Stimulated activated CD4-positive, alpha-beta T cell treated with anti-CD3 and anti-CD28 coated beads, Interleukin-2, amount 100 ng/mL, for 4 hours (primary cell): ENCODE measurements at places on chromosomes 1 and 21.

DNA sequence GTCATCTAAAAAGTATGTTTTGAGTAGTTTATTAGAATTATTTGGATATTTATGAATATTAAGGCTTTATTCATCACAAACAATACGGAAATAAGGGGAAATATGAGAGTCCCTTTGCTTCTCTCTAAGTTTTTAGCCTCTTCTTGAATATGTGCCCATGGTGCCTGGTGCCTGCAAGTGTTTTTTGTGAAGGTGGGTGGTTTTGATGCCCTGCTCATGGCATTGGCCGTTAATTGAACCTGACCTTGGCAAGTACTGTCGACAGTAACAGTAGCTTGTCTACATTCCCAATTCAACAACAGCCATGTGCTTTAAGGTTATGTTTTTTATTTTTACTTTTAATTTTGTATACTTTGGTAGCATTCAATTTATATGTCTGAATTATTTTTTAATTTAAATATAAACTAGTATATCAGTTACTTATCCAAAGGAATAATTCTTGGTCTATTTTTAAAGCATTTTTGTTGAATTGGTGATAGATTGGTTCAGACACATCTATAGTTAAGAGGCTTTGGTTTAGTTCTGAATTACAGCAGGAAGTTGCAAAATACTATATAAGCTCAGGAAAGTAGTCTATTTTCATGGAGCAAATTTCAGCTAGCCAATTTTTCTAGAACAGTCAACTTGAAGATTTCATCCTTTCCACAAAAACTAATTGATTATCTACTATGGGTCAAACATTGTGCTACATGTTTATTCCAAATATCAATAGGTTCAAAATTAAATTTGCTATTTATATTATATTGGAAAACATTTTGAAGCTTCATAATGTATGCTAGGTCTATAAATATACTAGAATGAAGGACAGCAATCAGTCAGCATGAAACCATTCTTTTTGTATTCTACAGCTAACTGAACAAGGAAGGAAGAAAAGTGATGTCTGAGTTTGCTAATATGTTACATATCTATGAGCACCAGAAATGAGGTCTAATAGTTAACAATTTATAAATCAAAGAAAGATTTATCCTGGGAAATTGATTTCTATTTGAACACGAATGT, 184.4 kb downstream of the MRPL39 start:
- DNase-seq, result no peak

- no peak for DNase-seq
Measured at GRCh38 chr1:154969860-154970452, 591 bp downstream of the SHC1 start.

GRCh38 chr1:245485996-245486395, 331.2 kb downstream of the KIF26B start:
- DNase-seq, result no peak

DNA sequence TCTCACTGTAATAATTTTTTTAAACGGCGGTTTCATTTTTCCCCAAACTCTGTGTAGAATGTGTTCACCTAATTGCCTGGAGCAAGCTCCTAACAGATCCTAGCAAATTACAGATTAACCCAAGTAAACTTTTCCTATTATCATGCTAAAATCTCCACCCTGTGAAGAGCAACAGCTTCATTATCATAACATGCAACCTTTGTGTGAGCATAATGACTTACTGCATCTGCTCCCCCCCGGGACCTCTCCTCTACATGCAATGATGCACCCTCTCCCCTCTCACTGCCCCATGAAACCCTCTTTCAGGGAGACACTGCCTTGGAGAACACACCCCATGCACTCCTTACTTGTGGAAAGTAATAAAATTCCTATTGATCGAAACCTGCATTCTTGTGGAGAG, 717.0 kb upstream of the TMPRSS15 start:
- no peak for DNase-seq

- DNase-seq, result no peak
Measured at GRCh38 chr1:231869364-231869763, 242.8 kb downstream of the DISC1 start.

DNA sequence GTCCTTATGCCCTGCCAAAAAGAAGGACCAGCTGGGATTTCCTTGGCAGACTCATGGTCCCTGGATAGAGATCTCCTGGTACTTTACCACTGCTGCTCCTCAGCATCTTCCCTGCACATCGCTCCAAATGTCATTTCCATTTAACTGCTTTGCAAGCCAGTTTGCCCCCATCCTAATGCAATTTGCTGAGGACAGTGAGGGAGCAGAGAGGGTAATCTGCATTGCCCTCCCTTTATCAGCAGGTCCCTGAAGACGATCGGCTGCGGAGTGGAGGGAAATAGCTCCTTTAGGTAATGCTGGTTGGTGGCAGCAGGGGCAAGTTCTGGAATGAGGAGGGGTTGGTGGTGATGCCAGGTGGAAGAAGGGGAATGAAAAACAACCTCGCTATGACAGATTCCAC, 2.7 kb downstream of the PLXNA2 start:
- no peak for DNase-seq

DNA sequence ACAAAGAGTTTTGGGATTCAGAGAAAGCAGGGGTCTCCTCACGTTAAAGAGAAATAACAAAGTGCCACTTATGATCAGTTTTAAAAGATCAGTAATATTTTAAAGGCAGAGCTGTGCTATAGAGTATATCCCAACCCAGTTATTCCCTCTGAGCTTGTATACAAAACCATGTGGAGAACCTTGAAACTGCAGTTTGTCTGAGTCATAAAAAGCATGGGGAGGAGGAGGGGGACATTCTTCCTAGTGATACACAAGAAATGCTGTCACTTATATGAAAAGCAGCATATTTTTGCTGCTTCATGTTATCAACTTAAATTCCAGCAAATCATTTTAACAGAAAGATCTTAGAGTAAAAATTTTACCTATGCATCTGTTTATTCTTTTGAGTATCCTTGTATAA, 244.5 kb downstream of the GPR52 start:
- DNase-seq, result no peak

DNA sequence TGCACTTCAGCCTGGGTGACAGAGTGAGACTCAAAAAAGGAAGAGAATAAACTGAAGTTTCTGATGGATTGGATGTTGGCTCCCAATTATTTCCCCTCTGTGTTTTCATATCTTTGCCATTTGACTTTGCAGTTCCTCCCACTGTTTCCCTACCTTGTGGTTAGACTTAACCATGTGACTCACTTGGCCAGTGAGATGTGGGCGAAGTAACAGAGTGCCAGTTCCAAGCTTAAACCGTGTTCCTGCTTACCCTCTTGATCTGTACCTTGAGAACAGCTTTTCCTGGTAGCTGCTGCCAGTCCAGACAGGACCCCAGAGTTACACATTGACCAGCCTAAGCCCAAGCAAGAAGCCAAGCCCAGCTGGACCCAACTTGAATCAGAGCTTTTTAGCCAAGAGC, 323.4 kb downstream of the LTN1 start:
- no peak for DNase-seq

- no peak for DNase-seq
Measured at GRCh38 chr1:110384581-110385321, 6.1 kb downstream of the SLC16A4 start.

- no peak for DNase-seq
Measured at GRCh38 chr1:97906567-97907241, 14.1 kb downstream of the DPYD start.

DNA sequence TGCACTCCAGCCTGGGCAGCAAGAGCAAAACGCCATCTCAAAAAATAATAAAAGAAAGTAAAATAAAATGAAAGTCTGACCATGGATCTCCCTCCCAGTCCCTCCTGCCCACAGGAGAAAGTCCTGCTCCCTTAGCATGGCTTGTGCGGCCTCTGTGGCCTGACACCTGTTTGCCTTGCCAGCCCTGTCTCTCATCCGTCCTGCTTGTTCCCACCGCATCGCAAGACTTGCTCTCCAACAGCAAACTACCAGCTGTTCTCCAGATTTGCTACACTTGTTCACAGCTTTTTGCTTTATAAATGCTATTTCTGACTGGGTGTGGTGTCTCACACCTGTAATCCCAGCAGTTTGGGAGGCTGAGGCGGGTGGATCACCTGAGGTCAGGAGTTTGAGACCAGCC, 2.7 kb downstream of the ETV3L start:
- DNase-seq, result no peak

- no peak for DNase-seq
Measured at GRCh38 chr1:16924919-16925477, 3.3 kb downstream of the CROCC start.

DNA sequence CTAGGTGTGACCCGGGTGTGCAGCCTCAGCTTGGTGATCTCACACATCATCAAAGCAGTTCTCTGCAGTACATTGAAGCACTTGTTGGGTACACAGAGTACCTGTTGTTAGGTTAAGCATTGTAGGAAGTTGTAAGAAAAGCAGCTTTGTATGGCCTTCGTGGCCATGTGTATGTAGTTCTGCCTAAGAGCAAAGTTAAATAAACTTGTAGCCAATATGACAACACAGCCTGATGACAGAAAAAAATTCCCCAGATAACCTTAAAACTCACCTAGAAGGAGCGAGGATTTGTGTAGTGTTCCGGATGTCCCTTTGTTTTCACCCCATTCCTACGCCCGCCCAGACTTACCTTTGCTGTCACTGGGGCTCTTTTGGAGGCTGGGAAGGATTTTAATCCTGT, 48.0 kb downstream of the DISC1 start:
- DNase-seq, result no peak

- no peak for DNase-seq
Measured at GRCh38 chr1:88791192-88791591, 100.2 kb downstream of the GTF2B start.

DNA sequence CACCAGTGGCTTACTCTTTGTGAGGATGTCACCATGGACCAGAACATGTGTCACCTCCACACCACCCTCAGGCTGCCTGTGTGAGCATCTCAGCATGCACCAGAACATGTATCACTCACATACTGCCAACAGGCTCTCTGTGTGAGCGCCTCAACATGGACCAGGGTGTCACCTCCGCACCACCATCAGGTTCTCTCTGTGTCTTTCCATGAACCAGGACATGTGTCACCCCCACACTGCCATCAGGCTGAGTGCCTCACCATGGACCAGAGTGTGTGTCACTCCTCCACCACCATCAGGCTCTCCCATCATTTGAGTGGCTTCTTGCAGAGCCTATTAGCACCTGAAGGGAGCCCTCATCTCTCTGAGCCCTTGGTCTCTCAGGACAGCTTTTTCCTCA, 125.2 kb downstream of the ZNF648 start:
- no peak for DNase-seq

DNA sequence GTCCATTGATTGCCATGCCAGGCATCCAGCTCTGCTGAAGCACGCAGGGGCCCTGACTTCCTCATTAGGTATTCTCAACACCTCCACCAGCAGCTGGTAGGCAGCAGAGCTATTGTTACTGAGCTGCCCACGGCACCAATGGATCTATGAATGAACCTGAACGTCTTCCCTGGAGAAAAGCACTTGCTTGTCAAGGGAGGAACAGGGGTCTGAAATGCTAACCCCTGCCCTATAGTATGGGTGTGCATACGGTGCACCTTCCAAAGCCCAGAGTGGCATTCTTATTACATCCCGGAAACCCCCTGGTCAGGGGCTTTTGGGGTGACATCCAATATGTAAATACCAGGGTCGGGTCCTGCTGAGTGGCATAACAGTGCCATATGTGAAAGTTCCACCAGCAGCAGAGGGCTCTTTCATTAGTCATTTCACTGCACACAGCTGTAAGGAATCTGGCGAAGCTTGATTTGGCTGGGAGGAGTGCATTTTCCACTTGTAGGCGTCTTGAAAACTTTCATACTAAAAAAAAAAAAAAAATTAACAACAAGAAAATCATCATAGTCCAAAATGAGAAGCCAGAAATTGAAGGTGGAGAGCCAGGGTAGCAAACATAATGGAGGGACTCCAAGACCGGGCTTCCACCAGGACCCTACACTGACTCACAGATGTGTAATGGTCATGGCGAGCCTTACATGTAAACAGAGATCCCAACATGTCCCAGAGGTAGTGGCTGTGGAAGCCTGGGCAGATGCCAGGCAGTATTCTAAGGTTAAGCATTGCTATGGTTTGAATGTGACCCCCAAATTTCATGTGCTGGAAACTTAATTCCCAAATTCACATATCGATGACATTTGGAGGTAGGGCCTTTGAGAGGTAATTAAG, 58.8 kb upstream of the PRDX6 start:
- no peak for DNase-seq

DNA sequence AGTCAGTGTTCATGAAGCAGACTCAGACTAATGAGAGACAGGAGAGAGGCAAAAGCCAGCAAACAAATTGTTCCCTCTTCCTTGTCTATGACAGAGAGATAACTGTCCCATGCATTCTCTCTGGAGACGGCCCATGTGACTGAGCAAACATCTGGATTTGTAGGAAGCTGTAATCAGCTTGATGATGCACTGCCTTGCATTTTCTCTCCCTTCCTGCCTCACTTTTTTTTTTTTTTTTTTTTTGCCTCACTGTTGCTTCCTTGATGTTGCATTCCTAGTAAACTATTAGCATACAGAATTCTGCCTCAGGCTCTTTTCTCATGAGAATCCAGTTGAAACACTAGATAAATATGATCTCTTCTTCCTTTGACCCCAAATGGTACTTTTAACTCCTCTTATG, 134.5 kb downstream of the HHIPL2 start:
- no peak for DNase-seq

DNA sequence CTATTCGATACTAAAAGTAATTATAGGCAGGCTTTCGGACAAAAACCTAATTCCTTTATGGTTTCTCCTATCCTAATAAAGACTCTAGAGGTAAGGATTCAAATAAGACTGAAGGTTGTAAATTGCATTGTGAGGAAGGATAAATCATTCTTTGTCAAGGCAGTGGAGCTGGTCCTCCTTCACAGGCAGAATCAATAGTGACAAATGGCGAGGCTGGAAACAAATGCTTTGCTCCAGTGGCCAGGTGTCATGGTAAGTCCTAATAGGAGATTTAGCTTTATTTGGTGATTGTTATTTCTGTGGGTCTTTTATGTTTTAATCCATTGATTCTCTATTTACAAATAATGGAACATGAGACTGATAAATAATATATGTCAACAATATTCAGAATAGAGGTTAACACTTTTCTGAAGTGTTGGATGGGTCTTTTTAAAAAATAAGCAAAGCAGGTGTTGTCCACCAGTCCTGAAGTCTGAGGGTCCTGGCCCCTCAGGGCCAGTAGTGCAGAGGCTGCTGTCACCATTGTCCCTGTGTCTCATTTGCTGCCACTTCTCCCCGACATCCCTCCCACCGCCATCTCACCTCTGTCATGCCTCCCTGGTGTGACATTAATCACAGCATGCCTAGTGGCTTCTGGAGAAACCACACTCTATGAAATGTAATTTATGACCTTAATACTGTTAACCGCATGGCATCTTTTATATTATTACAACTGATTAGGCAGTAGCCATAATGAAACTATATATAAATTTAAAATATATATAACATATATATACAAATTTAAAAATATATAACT, 120.9 kb upstream of the MAGI3 start:
- DNase-seq, result no peak
